IMR-90 (cell line): ENCODE measurements at places on chromosomes 12 and 14.

DNA sequence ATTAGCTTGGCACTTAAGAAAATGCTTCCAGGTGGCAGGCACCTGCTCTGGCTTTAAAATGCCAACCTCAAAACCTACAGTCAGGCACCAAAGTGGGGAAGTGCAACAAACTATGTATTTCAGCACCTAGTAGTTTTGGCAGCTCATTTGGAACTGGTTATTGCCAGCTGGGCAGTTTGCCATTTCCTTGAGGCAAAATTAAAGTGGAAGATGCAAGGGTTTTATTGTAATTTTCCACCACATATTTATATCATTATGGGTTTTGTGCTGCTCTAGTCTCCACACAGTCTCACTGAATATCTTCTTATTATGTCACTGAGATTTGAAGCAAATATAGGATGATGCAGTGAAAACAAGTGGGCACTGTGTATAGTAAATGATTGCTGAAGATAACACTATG is 117.0 kb downstream of the PRKD1 start:
- H3K27me3 ChIP-seq: no peaks in the 10 kb centered on the region
- H3K4me3 ChIP-seq: no peak overlapping the region
- no peak for DNase-seq
- H3K4me1 ChIP-seq: no peaks in the 10 kb centered on the region; the same call in 1 of the 2 replicates
- no peaks in the 10 kb centered on the region for H3K36me3 ChIP-seq

- DNase-seq: no peak
- H3K27me3 ChIP-seq: peaks cover 39% of the 10 kb centered on the region
- H3K4me1 ChIP-seq: no peaks in the 10 kb centered on the region
- H3K4me3 ChIP-seq: no peak overlapping the region
These were observed 365 bp upstream of the CCDC88C start for GRCh38 chr14:91417983-91418386.

- peaks cover 4% of the 10 kb centered on the region; the same call in 1 of the 2 replicates for H3K27me3 ChIP-seq
- H3K27ac ChIP-seq: peak overlapping the region; percentile 39
- H3K4me3 ChIP-seq: peak overlapping the region; percentile 86
- H3K36me3 ChIP-seq: peaks cover 11% of the 10 kb centered on the region
- DNase-seq: peak; percentile 86
These were observed 1.9 kb downstream of the MLXIP start for GRCh38 chr12:122080149-122081082.

DNA sequence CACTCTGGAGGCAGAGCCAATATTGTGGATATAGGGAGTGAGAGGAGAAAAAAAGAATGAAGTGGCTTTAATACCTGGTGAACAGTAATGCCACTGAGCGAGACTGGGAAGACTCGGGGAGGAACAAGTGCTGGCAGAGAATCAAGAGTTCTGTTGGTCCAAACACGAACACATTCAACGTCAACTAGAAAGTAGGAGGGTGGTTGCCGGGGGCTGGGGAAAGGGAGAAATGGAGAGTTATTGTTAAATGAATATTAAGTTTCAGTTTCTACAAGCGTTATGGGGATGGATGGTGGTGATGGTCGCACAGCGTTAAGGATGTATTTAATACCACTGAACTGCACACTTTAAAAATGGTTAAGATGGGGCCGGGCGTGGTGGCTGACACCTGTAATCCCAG is 2.8 kb downstream of the SPRING1 start:
- peaks cover 1% of the 10 kb centered on the region for H3K36me3 ChIP-seq
- peaks cover 2% of the 10 kb centered on the region; the same call in 1 of the 2 replicates for H3K4me1 ChIP-seq
- H3K4me3 ChIP-seq: no peak overlapping the region
- no peaks in the 10 kb centered on the region for H3K27me3 ChIP-seq
- H3K27ac ChIP-seq: no peak overlapping the region

DNA sequence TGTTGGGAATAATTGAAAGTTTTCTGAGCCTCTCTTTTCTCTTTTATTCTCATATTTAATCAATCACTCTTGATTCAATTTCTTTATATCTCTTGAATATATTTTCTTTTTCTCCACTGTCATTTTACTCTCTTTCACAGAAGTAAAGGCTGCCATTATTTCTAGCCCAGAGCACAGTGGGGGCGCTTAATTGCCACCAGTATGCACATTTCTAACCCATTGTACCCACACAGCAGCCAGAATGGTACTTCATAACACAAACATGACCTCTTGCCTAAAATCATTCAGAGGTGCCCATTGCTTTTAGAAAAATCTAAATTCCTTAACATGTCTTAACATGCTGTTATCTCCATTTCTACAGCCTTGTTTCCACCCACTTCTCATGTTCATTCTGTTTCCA is 190.2 kb upstream of the LMO3 start:
- no peaks in the 10 kb centered on the region for H3K27me3 ChIP-seq
- no peaks in the 10 kb centered on the region for H3K36me3 ChIP-seq
- DNase-seq: no peak
- no peak overlapping the region for H3K27ac ChIP-seq
- no peak overlapping the region for H3K4me3 ChIP-seq

- H3K4me3 ChIP-seq: no peak overlapping the region
- no peak for DNase-seq
- H3K4me1 ChIP-seq: no peaks in the 10 kb centered on the region
- H3K36me3 ChIP-seq: no peaks in the 10 kb centered on the region
- H3K27ac ChIP-seq: no peak overlapping the region
These were observed 512 bp downstream of the PDE1B start for GRCh38 chr12:54549774-54550451.

DNA sequence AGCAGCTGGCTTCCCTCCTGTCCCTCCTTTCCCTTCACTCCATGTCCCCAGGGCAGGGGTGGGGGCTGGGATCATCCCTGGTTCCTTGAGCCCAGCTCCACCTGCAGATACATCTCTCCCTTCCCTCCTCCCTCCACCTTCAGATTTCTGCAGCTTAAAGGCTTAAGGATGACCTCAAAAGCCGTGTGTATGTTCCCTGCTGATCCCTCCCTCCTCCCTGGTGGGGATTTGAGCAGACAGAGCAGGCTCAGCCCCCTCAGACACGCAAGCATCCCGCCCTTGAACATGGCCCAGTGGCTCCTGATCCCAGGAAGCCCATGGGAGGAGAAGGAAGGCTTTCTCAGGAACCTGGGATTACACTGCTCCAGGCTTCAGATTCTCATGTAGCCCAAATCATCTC is 82.9 kb upstream of the RIN3 start:
- H3K27me3 ChIP-seq: peaks cover 20% of the 10 kb centered on the region
- no peak for DNase-seq
- no peak overlapping the region for H3K27ac ChIP-seq
- no peak overlapping the region for H3K4me3 ChIP-seq

DNA sequence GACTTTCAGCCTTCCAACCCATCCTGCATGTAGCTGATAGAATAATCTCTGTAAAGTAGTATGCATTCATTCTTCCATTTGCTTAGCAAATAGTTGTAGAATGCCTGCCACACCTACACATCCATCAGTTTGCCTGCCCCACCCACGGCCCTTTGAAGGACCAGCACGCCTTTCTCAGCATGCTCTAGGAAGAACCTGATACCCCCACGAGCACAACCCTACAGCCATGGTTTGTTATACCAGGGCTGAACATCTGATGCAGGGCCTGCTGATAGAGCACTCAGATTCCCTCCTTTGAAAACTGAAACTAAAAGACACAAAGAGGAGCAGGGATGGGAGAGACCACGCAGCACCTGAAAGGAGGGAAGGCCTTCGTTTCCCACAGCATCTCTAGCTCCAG is 205.1 kb downstream of the ANO2 start:
- no peaks in the 10 kb centered on the region for H3K36me3 ChIP-seq
- no peak overlapping the region for H3K27ac ChIP-seq
- no peak overlapping the region for H3K4me3 ChIP-seq
- peaks cover 37% of the 10 kb centered on the region for H3K27me3 ChIP-seq

GRCh38 chr14:35829449-35829848 is 3.3 kb downstream of the BRMS1L start:
- no peaks in the 10 kb centered on the region for H3K36me3 ChIP-seq
- no peak overlapping the region for H3K27ac ChIP-seq
- no peaks in the 10 kb centered on the region for H3K4me1 ChIP-seq
- no peak overlapping the region for H3K4me3 ChIP-seq
- DNase-seq: peak; percentile 73

GRCh38 chr14:102675396-102675795 is 82.9 kb downstream of the RCOR1 start:
- peaks cover 4% of the 10 kb centered on the region; the same call in 1 of the 2 replicates for H3K4me1 ChIP-seq
- no peak overlapping the region for H3K27ac ChIP-seq
- no peaks in the 10 kb centered on the region for H3K27me3 ChIP-seq
- H3K36me3 ChIP-seq: no peaks in the 10 kb centered on the region
- DNase-seq: no peak

DNA sequence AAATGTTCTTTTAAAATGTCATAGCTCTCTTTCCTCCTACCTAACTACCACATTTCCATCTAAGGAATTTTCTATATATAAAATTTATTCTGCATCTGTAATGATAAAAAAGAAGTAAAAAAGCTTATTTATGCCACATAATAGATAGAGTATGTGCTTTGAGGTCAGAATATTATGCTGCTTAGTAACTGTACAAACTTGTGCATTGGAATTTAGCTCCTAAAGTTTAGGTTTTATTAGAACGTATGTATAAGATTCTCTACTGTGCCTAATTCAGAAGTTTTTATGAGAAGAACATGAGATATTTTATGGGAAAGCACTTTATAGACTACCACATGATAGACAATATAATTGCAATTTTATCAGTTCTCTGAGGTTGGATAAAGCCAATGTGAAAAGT is 384.6 kb downstream of the SLC16A7 start:
- H3K4me3 ChIP-seq: no peak overlapping the region
- H3K27me3 ChIP-seq: no peaks in the 10 kb centered on the region
- H3K4me1 ChIP-seq: no peaks in the 10 kb centered on the region
- no peaks in the 10 kb centered on the region for H3K36me3 ChIP-seq
- peak; percentile 63 for DNase-seq

DNA sequence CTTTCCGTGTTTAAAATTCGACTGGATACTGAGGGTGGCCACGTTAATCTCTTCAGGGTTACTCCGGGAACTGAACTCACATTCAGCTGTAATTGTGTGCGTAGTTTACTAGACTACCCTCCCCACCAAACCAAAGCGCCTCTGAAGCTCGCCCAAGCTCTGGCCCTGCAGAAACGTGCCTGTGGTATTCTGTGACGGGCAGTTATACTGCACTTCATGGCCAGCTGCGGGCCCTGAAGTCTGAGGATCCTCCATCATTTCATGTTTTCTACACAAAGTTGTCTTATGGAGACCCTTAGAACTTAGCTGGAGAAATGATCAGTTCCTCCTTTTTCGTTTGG is 688 bp downstream of the ZNF26 start:
- peak; percentile 27 for DNase-seq
- peak overlapping the region; percentile 83 for H3K4me3 ChIP-seq
- peaks cover 3% of the 10 kb centered on the region for H3K36me3 ChIP-seq
- peak overlapping the region; percentile 77; the same call in 1 of the 2 replicates for H3K27ac ChIP-seq
- H3K27me3 ChIP-seq: no peaks in the 10 kb centered on the region

- peak; percentile 10 for DNase-seq
- H3K27me3 ChIP-seq: peaks cover 21% of the 10 kb centered on the region
- H3K4me3 ChIP-seq: peak overlapping the region; percentile 27
- H3K27ac ChIP-seq: no peak overlapping the region
- no peaks in the 10 kb centered on the region for H3K36me3 ChIP-seq
These were observed 67.8 kb upstream of the CAPRIN2 start for GRCh38 chr12:30822385-30823155.

DNA sequence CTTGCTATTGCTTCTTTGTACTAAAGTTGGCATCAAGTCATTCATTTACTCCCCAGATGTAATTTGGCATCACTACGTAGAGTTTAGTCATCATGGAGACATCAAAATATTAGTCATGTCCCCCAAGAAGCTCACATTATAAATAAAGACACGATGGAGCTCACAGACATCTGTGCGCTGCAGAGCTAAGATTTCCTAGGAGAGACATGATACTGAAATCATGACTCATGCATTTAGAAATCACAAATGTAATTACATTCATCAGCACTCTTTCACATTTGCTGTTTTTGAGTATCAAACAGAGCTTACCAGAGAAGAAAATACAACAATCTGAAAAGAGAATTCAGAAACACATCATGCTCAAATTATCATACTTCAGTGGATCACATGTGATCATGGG is 169.8 kb downstream of the LRIG3 start:
- no peaks in the 10 kb centered on the region; the same call in 1 of the 2 replicates for H3K4me1 ChIP-seq
- DNase-seq: peak; percentile 98
- no peak overlapping the region for H3K4me3 ChIP-seq

DNA sequence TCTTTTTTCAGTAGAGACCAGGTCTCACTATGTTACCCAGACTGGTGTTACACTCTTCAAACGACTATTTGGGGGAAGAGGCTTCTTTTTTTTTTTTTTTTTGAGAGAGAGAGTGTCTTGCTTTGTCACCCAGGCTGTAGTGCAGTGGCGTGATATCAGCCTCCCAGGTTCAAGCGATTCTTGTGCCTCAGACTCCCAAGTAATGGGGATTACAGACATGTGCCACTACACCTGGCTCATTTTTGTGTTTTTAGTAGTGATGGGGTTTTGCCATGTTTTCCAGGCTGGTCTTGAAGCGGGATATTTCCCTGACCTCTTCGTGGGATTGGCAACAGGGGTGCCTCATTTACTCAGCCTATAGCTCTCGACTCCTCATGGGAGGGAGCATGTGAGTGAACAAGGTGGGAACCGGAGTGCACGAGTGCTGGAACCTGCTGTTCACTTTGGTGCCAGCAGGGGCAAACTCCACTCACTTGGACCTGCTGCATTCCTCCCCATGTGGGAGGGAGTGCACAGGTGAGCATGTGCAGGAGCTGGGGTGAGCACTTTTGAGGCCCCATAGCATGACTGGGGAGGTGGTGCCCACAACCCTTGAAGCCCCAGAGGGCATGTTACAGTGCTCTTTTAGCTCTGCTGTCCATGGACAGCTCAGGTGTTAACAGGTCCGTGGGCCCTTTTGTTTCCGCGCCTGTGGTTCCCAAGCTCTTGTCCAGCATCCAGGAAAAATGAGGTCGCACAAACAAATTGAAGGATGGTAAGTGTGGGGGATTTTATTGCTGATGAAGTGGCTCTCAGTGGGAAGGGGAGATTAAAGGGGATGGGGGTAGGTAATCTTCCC is 79.1 kb upstream of the HECTD1 start:
- H3K27me3 ChIP-seq: no peaks in the 10 kb centered on the region
- no peak overlapping the region for H3K4me3 ChIP-seq
- H3K36me3 ChIP-seq: no peaks in the 10 kb centered on the region
- H3K27ac ChIP-seq: no peak overlapping the region
- DNase-seq: no peak

DNA sequence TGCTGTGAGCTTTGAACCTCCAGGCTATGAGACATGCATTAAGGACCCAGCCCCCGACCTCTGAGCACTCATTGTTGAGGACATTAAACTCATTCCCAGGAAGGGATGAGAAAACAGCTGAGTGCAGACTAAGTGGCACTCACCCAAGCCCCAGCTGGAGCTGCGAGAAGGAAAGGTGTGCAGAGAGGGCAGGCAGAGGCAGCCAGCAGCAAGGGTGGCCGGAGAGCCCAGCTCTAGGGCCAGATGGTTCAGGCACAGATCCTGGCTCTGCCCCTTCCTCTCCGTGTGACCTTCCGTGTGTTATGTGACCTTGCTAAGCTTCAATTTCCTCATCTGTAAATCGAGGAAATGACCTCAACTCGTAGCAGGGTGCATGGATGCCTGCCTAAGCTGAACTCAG is 3.7 kb downstream of the TSPAN11 start:
- no peak overlapping the region for H3K27ac ChIP-seq
- no peak overlapping the region for H3K4me3 ChIP-seq
- no peak for DNase-seq

- H3K27me3 ChIP-seq: no peaks in the 10 kb centered on the region
- peak; percentile 77 for DNase-seq
- no peak overlapping the region for H3K27ac ChIP-seq
These were observed 286.6 kb upstream of the RGS6 start for GRCh38 chr14:71645656-71646055.
